Tibial nerve (tissue), 4 donors: ENCODE measurements at places on chromosomes 13 and 19.
A peak's percentile ranks its signal among the peaks of the same experiment; 100 is the strongest.

GRCh38 chr19:48325265-48325910, at the start of gene EMP3:
Gene EMP3 (plus strand): TSS chr19:48325552. CDS start chr19:48326845, 1,293 bp downstream.
- DNase-seq, result peak; percentile 79

- no peak for DNase-seq
Observed at GRCh38 chr19:19113040-19113626, 25.1 kb downstream of the TMEM161A start.

GRCh38 chr19:1632462-1633268, 19.8 kb downstream of the TCF3 start:
- no peak for DNase-seq

GRCh38 chr19:1401138-1401888, at the start of gene GAMT:
Gene GAMT (minus strand): TSS chr19:1401542. CDS start chr19:1401476, 66 bp downstream.
- DNase-seq, result no peak
